Smooth muscle cell of trachea (primary cell): ENCODE measurements at places on chromosomes 4 and X. TPM values are rescaled to one million over a fixed set of nuclear protein-coding genes. Genes with fewer than 3 reads are reported as not detected.

STATH gene
- total RNA-seq: not detected in 2 replicates

GLA gene
- total RNA-seq: 23.5 and 49.3 TPM in 2 replicates

HPSE gene
- 0.50 and 1.6 TPM in 2 replicates for total RNA-seq

GRIPAP1 gene
- 20.5 and 20.8 TPM in 2 replicates for total RNA-seq

PPARGC1A gene
- 1.5 and 1.7 TPM in 2 replicates for total RNA-seq

SRPX2 gene
- total RNA-seq: 37.7 and 65.0 TPM in 2 replicates

CENPE gene
- total RNA-seq: 1.7 and 31.0 TPM in 2 replicates

CXXC4 gene
- not detected in 2 replicates for total RNA-seq

PACRGL gene
- 20.5 and 25.6 TPM in 2 replicates for total RNA-seq

CXCL11 gene
- 0.15 TPM in 1 of 2 replicates, not detected in the other for total RNA-seq

TGIF2LX gene
- not detected in 2 replicates for total RNA-seq

FAM149A gene
- 6.3 and 8.8 TPM in 2 replicates for total RNA-seq

MYOZ2 gene
- 0.15 and 0.50 TPM in 2 replicates for total RNA-seq

USP17L25 gene
- total RNA-seq: not detected in 2 replicates

GPR173 gene
- 5.8 and 6.3 TPM in 2 replicates for total RNA-seq

KIF4A gene
- 1.3 and 21.1 TPM in 2 replicates for total RNA-seq

AKAP14 gene
- total RNA-seq: not detected in 2 replicates

SERTM2 gene
- total RNA-seq: under 0.01 TPM in 1 of 2 replicates, not detected in the other

STK26 gene
- total RNA-seq: 3.3 and 7.1 TPM in 2 replicates

FGD1 gene
- 8.9 and 9.3 TPM in 2 replicates for total RNA-seq

CCNA2 gene
- 4.1 and 71.1 TPM in 2 replicates for total RNA-seq

TLR6 gene
- 1.3 and 2.5 TPM in 2 replicates for total RNA-seq

PPM1K gene
- total RNA-seq: 17.5 and 23.0 TPM in 2 replicates

ADRA2C gene
- total RNA-seq: 0.29 and 0.50 TPM in 2 replicates

POU3F4 gene
- not detected in 2 replicates for total RNA-seq

RBM47 gene
- 1.0 and 1.3 TPM in 2 replicates for total RNA-seq

LNX1 gene
- 0.99 and 2.0 TPM in 2 replicates for total RNA-seq

NOX1 gene
- under 0.01 TPM in 1 of 2 replicates, not detected in the other for total RNA-seq

OFD1 gene
- 13.2 and 14.5 TPM in 2 replicates for total RNA-seq

PRDM8 gene
- 9.0 and 9.4 TPM in 2 replicates for total RNA-seq

FHDC1 gene
- total RNA-seq: under 0.01 and 0.17 TPM in 2 replicates

FAM199X gene
- 13.7 and 16.7 TPM in 2 replicates for total RNA-seq

GDPD2 gene
- not detected in 2 replicates for total RNA-seq

MED14 gene
- total RNA-seq: 12.9 and 23.3 TPM in 2 replicates
